Chondrocyte (in vitro differentiated cells): ENCODE measurements at places on chromosomes 5 and 9. TPM values are rescaled to one million over a fixed set of nuclear protein-coding genes. Genes with fewer than 3 reads are reported as not detected.

Gene HEMGN
- not detected in 3 replicates for total RNA-seq

Gene SPATA31C1
- total RNA-seq = not detected in 3 replicates

Gene LRRC70
- total RNA-seq = 0.20 to 0.77 TPM (median 0.70 TPM) in 3 replicates

Gene NRG2
- 0.13 to 0.39 TPM (median 0.27 TPM) in 3 replicates for total RNA-seq

Gene RNF180
- total RNA-seq = 5.8 to 6.4 TPM (median 6.1 TPM) in 3 replicates

Gene ROPN1L
- 0.37 to 0.64 TPM (median 0.39 TPM) in 3 replicates for total RNA-seq

Gene ARHGAP26
- total RNA-seq = 6.0 to 16.7 TPM (median 16.4 TPM) in 3 replicates

Gene CLIC3
- total RNA-seq = 4.9 to 5.5 TPM in 2 of 3 replicates, not detected in the other

Gene NKD2
- not detected in 3 replicates for total RNA-seq

Gene TMC1
- total RNA-seq = not detected in 3 replicates

Gene OR1Q1
- total RNA-seq = not detected in 3 replicates

Gene MTREX
- total RNA-seq = 44.1 to 63.3 TPM (median 45.3 TPM) in 3 replicates

Gene ST8SIA4
- 0.42 TPM in 1 of 3 replicates, not detected in the others for total RNA-seq

Gene MFAP3
- total RNA-seq = 38.2 to 39.4 TPM (median 39.0 TPM) in 3 replicates

Gene PCDHGA2
- total RNA-seq = 0.19 to 0.30 TPM (median 0.23 TPM) in 3 replicates

Gene VLDLR
- total RNA-seq = 33.5 to 106 TPM (median 97.7 TPM) in 3 replicates

Gene ALDH7A1
- 54.0 to 71.3 TPM (median 58.2 TPM) in 3 replicates for total RNA-seq

Gene CCNO
- total RNA-seq = 1.7 to 2.0 TPM in 2 of 3 replicates, not detected in the other
